ENCODE measurements at places on chromosomes 16 and 17.
A peak's percentile ranks its signal among the peaks of the same experiment; 100 is the strongest.

DNA sequence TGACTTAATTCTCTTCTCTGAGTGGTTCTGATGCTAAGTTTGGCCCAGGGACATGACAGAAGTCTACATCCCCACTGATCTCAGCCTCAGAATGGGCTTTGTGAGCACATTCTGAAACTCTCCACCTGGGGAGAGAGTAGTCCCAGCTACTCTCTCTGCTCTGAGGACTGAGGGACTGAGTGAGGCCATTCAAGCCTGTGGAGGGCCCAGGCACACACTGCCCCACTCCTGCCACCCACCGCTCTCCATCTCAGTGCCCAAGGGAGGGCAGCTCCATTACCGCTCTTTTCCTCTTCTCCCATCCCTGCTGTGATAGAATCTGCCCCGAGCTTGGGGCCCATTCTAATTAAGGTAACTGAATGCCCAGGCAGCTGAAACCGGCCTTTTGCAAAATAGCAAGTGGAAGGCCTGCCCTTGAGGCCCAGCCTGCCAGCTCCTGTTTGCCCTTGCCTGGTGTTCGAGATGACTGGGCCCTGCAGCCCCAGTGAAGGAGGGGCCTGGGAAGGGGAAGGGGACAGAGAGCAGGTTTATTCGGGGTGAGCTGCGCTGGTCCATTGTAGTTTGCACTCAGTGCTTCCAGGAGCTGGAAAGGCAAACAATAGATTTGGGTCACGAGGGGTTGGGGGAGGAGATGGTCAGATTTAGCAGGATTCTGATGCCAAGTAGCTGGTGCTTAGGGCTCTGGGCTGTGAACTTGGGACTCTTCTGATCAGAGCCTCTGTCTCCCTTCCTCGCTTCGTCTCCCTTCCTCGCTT, 76.2 kb downstream of the RAB11FIP4 start:
- no peak for DNase-seq

DNA sequence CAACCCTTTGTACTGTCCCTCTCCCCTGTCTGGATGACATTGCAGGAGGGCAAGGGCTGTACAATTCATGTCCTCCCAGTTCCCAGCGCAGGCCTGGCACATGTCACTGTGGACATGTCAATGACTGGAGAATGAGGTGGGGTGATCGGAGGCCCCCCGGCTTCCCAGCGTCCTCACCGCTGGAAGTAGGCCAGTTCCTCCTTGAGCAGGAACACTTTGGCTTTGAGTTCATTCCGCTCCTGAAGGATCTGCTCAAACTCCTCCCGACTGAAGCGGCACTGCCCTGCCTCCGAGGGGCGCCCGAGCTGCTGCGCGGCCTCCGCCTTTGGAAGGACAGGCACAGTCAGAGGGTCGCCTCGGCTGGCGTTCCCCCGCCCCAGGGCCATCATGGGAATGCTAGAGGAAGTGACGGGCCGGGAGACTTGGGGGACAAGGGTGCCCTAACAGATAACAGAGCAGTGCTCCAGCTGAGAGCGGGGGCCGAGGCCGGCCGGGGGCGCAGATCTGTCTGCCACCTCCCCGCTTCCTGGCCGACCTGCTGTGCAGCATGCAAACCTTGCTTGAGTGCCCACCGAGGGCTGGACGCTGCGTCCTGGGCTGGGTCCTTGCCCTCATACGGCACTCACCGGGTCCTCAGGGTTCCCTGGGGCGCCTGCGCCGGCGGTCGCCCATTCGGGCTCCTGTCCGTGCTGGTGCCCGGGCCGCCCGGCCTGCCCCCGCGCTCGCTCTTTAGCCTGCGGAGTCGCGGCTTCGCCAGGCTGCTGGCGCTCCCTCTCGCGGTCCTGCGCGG, 1.3 kb downstream of the RILP start:
- no peak for DNase-seq

DNA sequence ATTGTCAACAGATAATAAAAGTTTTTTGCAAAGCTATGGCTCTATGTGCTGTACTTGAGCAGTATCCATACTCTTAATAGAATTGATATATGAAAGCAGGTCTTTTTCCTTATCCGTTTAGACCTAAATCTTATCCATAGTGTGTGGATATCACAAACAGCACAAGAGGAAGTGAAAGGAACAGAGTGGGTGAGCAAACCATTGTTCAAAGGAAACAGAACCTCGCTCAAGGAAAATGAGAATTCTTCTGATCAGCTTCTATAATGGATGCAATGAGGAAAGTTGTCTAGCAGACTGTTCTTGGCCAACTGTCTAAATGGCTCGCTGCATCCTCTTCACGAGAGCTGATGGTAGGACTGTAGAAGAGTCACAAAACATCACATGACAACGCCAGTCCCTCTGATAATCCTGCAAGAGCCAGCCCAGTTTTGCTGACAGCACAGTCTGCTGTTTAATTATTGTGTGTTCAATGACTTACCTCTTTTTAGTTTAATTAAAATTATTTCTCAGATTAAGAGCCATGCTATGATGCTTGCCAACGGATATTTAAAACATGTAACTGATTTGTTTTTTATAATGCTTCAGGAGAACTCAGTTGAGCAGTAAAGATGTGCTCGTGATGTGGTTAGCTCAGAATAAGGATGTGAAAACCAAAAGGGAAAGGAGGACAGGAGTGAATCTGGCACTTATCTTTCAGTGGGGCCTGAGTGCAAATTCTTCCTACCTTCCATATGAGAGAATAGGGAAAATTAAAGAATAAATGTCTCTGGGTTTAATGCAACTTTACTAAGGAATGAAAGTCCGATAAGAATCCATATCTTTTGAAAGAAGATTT, 38.5 kb downstream of the WWOX start:
- no peak for DNase-seq

DNA sequence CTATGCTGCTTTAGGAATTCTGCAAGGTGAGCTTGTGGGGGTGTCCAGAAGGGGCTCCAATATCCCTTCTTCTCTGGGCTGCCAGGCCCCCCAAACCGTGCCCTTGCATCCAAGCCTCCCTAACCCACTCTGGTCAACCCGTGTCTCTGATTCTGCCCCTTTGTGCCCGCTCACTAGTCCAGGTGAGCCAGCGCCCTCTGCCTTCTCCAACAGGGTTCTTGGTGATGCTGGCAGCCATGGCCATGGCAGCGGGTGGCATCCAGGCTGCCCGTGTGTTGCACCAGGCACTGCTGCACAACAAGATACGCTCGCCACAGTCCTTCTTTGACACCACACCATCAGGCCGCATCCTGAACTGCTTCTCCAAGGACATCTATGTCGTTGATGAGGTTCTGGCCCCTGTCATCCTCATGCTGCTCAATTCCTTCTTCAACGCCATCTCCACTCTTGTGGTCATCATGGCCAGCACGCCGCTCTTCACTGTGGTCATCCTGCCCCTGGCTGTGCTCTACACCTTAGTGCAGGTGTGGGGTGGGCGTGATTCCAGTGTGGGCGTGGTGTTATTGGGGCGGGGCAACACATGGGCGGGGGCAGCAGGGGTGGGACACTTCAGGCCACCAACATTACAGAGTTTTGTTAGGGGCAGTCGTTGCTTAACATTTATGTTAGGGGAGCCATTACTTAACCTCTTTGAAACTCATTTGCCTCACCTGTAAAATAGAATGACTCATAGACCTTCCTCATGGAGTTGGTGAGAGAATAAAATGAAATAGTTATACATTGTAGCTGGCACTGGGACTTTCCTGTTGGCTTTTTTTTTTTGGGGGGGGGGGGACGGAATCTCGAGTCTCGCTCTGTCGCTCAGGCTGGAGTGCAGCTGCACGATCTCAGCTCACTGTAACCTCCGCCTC, 31.4 kb downstream of the ANKRD40 start:
- DNase-seq, result no peak

- no peak for DNase-seq
Observed at GRCh38 chr17:6641247-6641863, 495 bp downstream of the TXNDC17 start.

- DNase-seq, result no peak
Observed at GRCh38 chr17:9285602-9286427, 264.5 kb downstream of the NTN1 start.

GRCh38 chr16:1763521-1764511, 7.5 kb downstream of the NME3 start:
- peak; percentile 45 for DNase-seq

DNA sequence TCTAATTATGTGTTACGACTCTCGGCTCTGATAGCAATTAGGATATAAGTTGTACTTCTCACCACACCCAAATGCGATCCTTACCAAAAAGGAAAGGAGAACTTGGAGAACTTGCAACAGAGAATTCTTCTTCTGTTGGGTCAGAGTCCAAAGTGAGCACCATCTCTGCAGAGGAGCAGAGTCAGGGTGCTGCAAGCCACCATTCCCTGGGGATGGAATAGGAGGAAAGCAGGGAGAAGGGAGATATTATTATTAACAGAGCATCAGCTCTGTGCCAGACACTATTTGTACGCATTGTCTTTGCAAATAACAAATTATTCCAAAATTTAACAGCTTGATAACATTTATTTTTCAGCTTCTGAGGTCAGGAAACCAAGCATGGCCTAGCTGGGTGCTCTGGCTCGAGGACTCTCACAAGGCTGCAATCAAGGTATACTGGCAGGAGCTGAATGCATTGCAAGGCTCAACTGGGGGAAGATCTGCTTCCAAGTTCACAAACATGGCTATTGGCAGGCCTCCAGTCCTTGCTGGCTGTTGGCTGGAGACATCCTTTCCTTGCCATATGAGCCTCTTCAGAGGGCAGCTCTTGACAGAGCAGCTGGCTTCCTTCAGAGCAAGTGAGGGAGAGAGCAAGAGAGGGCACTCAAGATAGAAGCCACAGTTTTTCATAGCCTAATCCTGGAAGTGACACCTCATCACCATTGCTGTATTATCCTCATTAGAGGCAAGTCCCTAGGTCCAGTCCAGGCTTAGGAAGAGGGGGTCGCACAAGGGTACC, 296.2 kb upstream of the CDH5 start:
- DNase-seq, result peak; percentile 33

GRCh38 chr16:12899529-12900143, 1.8 kb upstream of the SHISA9 start:
- DNase-seq, result no peak

All from astrocyte of the spinal cord (primary cell).